ENCODE measurements at places on chromosomes 7 and 10. TPM values are rescaled to one million over a fixed set of nuclear protein-coding genes. Genes with fewer than 3 reads are reported as not detected.
A peak's percentile ranks its signal among the peaks of the same experiment; 100 is the strongest.

NUTM2B gene
- total RNA-seq: under 0.01 TPM

GRCh38 chr7:2948749-2949148 is 94.9 kb downstream of the CARD11 start:
- no peaks in the 10 kb centered on the region for H3K36me3 ChIP-seq
- no peaks in the 10 kb centered on the region for H3K27me3 ChIP-seq
- no peaks in the 10 kb centered on the region for H3K4me1 ChIP-seq
- no peak overlapping the region for H3K27ac ChIP-seq

OR2A42 gene
- total RNA-seq: not detected

ACTR3C gene
- not detected for total RNA-seq

DNA sequence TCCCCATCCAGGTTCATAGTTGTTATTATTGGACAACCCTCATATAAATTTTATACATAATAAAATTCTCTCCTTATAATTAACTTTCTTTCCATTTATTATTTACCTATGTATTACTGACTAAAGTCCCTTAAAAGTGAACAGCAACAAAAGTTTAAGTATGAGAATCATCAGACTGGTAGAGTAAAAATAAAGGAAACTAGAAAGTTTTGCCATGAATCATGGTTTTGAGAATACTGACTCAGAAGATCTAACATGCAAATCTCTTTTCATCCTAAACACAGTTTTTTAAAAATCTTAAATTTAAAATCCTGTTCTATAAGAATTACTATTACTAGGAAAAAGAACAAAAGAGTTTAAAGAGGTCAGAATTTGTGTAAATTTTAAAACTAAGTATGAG is 32.1 kb downstream of the HERC4 start:
- H3K36me3 ChIP-seq: peaks cover 15% of the 10 kb centered on the region
- H3K27me3 ChIP-seq: no peaks in the 10 kb centered on the region
- H3K4me1 ChIP-seq: peaks cover 8% of the 10 kb centered on the region
- H3K4me3 ChIP-seq: no peak overlapping the region
- peak; percentile 60 for DNase-seq
- no peak overlapping the region for H3K27ac ChIP-seq

GJD4 gene
- not detected for total RNA-seq

GRCh38 chr7:156732091-156732625 is 91.6 kb downstream of the RNF32 start:
- H3K27ac ChIP-seq: peak overlapping the region; percentile 96
- H3K27me3 ChIP-seq: no peaks in the 10 kb centered on the region
- no peaks in the 10 kb centered on the region for H3K36me3 ChIP-seq
- peak overlapping the region; percentile 7 for H3K4me3 ChIP-seq
- peak; percentile 47 for DNase-seq

DNA sequence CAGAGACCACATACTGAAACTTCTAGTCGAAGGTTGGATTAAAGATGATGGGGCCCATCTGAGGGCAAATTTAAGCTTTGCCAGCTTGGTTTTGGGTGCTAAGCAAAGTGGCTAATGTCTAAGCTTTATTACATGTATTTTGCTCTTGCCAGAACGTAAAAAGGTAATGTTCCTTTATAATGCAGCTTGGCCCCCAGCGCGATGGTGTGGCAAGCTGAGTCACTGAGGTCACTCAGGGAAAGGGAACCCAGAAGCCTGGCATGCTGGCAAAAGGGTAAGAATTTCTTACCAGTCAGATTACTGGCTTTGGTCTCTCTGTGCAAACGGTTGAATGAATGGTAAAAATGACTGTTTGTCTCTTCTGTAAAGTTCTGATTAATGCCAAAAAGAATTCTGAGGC is 158.3 kb upstream of the KCND2 start:
- no peak overlapping the region for H3K4me3 ChIP-seq
- no peaks in the 10 kb centered on the region for H3K27me3 ChIP-seq
- no peaks in the 10 kb centered on the region for H3K36me3 ChIP-seq
- no peak for DNase-seq

HOXA9 gene
- total RNA-seq: 0.28 TPM

DNA sequence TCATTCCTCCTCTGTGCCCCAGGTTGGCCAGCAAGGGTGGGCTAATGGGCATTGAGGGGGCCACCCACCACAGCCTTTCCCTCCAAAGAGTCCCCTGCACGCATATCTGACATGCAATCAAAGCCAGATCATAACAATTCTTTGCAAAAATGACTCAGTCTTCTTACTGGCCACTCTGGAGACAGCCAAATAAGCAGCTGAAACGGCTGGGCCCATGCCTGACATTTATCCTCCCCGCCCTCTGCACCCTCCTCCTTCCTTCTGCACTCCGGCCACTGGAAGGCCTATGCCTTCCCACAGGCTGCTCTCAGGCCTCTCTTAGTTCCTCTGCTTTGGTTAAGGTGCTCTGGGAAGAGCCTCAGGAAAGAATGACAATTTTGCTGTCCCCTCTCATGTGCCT is 29.2 kb upstream of the NPFFR1 start:
- 0 out of 2 replicates have a peak, but pooled peaks cover 1% of the 10 kb centered on the region for H3K27me3 ChIP-seq
- H3K4me3 ChIP-seq: no peak overlapping the region
- DNase-seq: peak; percentile 29
- H3K36me3 ChIP-seq: no peaks in the 10 kb centered on the region
- peak overlapping the region; percentile 18 for H3K27ac ChIP-seq

LRRC17 gene
- 280 TPM for total RNA-seq

CYP2C19 gene
- total RNA-seq: not detected

DNA sequence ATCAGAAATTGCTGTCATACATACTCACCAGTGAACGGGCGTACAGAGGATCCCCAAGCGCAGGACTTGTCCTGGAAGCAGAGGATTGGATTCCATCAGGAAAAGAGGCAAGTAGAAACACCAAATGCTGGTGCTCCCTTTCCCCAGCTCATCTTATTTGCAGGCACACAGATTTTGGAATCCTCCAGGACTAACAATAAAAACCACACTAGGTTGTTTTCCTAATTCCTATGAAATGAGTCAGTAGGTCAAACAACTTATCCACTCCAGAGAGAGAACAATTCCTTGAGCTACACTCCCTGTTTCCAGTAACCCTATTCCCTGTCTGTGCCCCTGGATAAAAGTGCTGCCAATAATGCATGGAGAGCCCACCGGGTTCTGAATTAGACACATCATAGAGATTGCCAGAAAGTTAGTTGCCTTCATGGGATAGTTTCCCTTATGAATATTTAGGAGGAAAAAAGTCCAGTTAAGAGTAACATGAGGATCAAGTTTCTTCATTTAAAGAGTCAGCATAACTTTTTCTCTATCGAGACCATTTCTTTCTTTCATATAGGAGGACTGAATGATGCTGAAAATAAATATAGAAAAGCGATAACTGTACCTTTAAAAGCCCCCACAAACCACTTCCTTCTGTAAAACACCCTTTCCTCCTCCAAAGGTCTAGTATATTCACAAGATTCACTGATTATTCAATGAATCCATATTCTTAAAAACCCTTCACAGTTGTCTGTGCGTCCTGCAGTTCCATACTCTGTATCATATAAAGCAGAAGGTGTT is 178.3 kb upstream of the KLF14 start:
- no peaks in the 10 kb centered on the region for H3K27me3 ChIP-seq
- peaks cover 19% of the 10 kb centered on the region for H3K36me3 ChIP-seq
- peak; percentile 85 for DNase-seq

DNA sequence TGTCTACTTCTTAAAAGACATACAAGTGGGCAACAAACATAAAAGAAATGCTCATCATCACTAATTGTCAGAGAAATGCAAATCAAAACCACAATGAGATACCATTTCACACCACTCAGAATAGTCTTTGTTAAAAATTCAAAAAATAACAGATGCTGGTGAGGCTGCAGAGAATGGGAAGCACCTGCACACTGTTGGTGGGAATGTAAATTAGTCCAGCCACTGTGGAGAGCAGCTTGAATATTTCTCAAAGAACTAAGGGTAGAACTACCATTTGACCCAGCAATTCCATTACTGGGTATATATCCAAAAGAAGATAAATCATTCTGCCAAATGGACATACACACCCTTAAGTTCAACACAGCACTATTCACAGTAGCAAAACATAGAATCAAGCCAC is 61.8 kb upstream of the STEAP1 start:
- DNase-seq: no peak
- no peaks in the 10 kb centered on the region for H3K4me1 ChIP-seq
- no peak overlapping the region for H3K27ac ChIP-seq
- H3K4me3 ChIP-seq: no peak overlapping the region
- no peaks in the 10 kb centered on the region for H3K27me3 ChIP-seq

WEE2 gene
- not detected for total RNA-seq

DNA sequence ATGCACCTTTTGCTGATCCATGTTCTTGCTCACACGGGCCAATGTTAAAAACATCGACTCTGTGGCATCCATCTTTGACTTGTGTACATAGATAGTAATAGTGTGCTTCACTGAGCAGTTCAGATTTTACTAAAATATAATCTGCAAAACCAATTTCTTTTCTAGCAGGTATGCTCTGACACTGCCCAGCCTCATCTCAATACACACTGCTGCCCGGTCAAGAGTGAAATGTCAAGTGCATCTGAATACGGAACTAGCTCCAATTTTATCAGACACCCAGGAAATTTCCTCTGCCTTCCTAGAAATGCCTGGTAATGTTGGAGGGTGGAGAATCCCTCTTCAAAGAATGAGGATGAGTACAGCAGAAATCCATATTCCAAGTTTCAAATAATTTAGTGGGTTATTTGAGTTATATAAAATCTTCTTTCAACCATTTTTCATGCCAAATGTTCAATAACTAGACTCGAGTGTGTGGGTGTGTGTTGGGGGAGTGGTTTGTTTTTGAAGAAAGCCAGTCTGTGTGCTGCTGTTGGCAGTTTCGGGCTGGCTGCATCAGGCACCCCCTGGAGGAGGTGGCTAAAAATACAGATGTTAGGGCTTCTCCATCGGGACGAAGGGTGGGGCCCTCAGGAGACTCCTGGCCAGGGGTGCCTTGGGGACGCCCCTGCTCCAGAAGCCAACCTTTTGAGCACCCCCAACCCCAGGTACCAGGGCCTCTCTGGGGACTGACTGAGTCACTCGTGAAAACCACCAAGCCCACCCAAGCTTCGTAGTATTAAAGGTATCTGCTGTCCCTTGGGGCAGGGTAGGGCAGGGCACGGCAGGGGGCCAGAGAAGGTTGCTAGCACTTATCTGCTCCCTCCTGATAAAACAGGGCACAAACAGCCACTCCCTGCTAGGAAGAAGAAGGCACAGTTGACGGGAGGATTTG is 15.4 kb downstream of the CTBP2 start:
- H3K4me3 ChIP-seq: no peak overlapping the region
- peaks cover 38% of the 10 kb centered on the region for H3K4me1 ChIP-seq
- no peak overlapping the region for H3K27ac ChIP-seq
- H3K27me3 ChIP-seq: no peaks in the 10 kb centered on the region
- peaks cover 5% of the 10 kb centered on the region for H3K36me3 ChIP-seq
- peak; percentile 57 for DNase-seq

- no peak overlapping the region for H3K27ac ChIP-seq
- H3K4me1 ChIP-seq: no peaks in the 10 kb centered on the region
- DNase-seq: no peak
- no peak overlapping the region for H3K4me3 ChIP-seq
- H3K27me3 ChIP-seq: peaks cover 67% of the 10 kb centered on the region
- H3K36me3 ChIP-seq: no peaks in the 10 kb centered on the region
These were observed 5.2 kb downstream of the GRID1 start for GRCh38 chr10:86361156-86362128.

- no peaks in the 10 kb centered on the region for H3K4me1 ChIP-seq
- H3K36me3 ChIP-seq: no peaks in the 10 kb centered on the region
- no peak for DNase-seq
- no peak overlapping the region for H3K4me3 ChIP-seq
These were observed 154.1 kb upstream of the KMT2E start for GRCh38 chr7:104859754-104860426.

All from IMR-90 (cell line).